ENCODE measurements at places on chromosomes 7 and 10.

DNA sequence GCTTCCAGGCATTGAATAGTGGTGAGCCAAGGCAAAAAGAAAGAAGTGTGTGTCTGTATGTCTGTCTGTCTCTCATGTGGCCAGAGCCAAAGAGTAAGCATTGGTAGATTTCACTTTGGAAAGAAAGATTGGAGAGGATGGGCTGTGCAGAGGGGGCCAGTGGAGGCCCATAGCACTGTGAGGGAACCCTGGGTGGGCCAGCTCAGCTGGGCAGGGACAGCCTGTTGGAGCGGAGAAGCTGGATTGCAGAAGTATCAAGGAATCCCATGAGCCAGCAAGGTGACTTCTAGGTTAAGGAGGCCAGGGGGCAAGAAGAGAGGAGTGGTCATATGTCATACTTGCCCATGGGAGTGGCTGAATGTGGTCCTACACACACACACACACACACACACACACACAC is 1.5 kb upstream of the GRID1 start:
- DNase-seq, result peak; percentile 31

DNA sequence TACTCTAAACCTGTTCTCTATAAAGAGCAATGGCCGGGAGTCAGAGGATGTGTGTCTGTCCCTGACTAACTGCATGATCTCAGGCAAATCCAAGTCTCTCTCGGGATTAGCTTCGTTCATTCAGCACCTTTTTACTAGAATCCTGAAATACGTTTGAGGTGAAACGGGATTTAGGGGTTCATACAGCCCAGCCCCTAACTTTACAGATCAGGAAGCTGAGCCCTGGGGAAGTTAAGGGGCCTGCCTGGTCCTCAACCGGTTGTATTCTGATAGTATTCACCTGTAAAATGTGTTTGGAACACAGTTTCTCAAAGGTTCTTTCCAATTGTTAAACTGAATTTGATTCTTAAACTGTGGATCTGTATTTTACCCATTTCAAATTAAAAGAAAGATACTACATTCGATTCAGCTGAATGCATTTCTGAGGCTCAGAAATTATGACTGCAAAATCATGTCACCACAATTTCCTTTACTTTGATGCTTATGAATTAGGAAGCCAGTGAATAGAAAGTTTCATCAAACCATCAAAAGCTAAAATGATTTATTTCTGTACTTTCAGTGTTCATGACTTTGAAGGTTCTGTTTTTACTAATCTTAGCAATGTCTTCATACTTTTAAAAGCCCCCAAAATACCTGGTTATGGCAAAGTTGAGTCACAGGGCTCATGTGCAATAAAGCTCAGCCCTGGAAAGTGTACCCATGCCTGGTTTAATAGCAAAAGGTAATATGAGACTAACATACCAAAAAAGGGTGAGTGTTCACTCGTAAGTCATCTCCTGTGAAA is 28.9 kb upstream of the EZH2 start:
- no peak for DNase-seq

GRCh38 chr10:124563320-124564040 is 101.9 kb downstream of the LHPP start:
- no peak for DNase-seq

DNA sequence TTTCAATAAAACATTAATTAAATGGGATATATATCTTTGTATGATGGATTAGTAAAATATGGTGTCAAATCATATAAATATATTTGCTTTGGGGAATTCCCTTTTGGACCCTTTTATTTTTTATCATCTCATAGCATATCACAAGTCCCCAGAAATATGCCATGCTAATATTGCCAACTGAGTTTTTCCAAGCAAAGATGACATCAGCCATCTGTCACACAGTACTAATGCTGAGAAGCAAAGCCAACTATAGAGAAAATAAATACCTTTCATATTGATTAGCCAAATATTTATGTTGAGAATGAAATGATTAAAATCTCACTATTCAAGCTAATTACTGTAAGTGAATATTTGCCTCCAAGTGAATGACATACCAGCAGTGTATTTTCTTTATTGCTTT is 575.3 kb downstream of the ETV1 start:
- no peak for DNase-seq

DNA sequence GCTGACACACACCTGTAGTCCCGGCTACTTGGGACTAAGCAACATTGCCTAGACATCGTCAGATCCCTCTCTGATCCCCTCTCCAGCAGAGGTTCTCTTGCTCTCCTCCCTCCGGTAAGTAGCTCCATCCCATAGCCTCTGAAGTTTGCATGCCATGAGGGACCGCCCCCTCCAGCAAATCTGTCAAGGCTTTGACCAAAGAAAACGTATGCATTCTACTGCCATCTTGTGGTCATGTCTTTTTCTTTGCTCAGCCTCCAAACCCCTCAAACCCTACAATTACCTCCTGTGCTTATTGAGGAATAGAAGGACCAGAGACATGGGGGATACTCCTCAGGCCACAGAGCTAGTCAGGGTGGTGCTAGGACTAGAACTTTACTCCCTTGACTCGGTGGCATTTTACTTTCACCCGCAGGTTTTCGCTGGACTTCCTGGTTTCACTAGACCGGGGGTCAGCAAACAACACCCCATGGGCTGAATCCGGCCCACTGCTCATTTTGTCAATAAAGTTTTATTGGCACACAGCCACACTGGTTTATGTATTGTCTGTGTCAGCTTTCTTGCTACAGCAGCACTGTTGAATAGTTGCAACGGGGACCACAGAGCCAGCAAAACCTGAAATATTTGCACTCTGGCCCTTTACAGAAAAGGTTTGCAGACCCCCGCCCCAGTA is 202.6 kb upstream of the FOXK1 start:
- DNase-seq, result no peak

DNA sequence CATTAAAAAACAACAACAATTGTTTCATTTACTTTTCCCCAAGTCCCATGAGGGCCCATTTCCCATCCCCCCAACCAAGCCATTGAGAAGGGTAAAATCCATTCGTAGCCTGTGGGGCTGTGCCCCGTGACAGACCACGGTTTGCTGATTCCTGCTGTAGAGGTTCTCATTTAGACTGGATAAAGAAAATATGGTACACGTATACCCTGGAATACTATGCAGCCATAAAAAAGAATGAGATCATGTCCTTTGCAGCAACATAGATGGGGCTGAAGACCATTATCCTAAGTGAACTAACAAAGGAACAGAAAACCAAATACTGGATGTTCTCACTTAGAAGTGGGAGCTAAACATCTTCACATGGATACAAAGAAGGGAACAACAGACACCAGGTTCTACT is 44.9 kb downstream of the ZNF783 start:
- no peak for DNase-seq

Measured in breast epithelium (tissue), 4 donors.